ENCODE measurements at places on chromosomes 7 and 10.

GRCh38 chr10:14583252-14583651, 191.4 kb downstream of the FAM107B start:
- DNase-seq: no peak

DNA sequence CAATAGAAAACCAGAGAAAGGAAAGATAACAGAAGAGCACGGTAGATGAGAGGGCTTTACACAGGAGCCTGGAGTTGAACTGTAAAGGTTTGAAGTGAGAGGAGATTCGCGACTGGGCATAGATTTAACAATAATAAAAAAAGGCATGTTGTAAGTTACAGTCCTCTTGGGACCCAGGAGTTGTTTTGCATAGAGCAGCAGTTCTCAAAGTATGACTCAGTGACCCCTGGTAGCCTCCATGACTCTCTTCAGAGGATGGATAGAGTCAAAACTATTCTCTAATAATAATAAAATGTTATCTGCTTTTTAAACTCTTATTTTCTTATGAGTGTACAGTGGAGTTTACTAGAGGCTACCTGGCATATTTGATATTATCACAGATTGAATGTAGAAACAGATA, 262.3 kb downstream of the SORCS3 start:
- DNase-seq: no peak

DNA sequence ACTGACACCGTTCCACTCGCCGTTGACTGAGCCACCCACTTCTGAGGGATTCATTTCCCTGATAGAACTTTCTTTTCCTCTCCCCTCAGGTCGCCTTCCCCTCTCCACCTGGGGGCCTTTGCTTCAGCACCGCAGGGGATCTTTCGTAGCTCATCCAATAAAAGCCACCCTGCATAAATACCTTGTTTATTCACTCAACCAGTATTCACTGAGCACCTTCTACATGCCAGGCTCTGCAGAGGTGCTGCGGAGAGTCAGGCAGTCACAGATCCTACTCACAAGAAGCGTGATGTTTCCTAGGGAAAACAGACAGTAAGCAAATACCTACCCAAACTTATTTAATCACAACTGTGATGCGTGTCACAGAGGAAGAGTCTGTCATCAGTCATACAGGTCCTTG, 127.7 kb downstream of the TEX36 start:
- no peak for DNase-seq

DNA sequence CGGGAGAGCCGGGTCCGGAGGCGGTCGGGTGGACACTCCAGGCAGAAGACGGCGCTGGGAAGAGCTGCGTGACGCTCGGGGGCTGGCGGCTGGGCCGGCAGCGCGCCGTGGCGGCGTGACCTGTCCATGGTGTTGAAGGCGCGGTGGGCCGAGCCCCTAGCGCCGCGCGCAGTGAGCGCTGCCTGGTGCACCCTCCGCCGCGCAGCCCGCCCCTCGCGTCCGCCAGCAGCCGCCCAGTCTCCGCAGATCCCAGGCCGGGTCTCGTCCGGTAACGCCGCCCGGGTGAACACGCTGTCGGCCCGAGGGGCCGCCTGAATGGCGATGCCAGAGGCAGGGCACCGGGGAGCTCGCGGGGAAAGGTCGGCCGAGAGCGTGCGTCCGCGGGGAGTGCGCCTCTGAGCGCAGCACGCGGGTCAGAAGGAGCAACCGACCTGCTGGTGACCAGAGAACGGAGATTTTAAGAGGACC, 657 bp upstream of the TMEM178B start:
- peak; percentile 14 for DNase-seq

DNA sequence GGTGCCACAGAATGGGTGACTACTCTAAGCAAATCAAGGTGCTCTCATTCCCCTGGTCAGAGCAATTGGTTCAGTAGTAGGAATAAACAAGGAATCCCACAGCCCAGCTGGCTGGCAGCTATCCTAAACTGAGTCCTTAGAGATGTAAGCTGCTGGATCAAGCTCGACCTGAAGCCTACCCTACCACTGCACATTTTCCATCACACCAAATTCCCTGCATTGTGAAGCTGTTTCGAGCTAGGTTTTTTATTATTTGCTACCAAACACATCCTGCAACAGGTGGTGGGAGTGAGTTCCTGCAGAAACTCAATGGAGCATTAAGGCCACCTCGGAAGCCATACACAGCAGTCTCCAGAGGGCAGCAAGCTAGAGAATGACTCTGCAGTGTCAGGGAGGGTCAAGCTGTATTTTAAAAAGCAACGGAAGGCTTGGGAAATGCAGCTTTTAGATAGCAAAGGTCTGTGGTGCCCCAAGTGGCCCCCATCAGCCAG, 33.7 kb upstream of the TNRC18 start:
- DNase-seq: no peak

DNA sequence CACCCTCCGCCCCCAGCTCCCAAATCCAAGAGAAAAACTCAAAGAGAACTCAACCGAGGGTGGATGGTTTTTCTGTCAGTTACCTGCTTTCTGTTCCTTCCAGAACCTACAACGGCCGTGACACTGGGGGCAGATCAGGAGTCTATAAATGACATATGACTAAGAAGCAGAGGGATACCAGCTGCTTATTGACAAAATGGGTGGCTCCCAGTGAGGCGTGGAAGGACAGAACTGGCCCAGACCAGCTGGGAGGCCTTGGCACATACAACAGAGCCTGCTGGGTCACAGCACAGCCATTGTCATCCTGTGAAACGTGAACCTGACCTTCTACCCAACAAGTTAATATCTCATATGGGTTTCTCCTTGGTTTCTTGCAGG, 84.3 kb upstream of the ADRB1 start:
- DNase-seq: no peak

- no peak for DNase-seq
These were observed 2.6 kb upstream of the ZNF503 start for GRCh38 chr10:75403939-75404814.

- no peak for DNase-seq
These were observed 112.8 kb upstream of the PPP2R2D start for GRCh38 chr10:131787961-131788360.
